ENCODE measurements at places on chromosomes 3 and 15.

- no peak for DNase-seq
Observed at GRCh38 chr3:77885381-77885780, 845.5 kb downstream of the ROBO2 start.

GRCh38 chr3:52779837-52780585 lies 2.6 kb downstream of the ITIH1 start:
- DNase-seq = no peak

DNA sequence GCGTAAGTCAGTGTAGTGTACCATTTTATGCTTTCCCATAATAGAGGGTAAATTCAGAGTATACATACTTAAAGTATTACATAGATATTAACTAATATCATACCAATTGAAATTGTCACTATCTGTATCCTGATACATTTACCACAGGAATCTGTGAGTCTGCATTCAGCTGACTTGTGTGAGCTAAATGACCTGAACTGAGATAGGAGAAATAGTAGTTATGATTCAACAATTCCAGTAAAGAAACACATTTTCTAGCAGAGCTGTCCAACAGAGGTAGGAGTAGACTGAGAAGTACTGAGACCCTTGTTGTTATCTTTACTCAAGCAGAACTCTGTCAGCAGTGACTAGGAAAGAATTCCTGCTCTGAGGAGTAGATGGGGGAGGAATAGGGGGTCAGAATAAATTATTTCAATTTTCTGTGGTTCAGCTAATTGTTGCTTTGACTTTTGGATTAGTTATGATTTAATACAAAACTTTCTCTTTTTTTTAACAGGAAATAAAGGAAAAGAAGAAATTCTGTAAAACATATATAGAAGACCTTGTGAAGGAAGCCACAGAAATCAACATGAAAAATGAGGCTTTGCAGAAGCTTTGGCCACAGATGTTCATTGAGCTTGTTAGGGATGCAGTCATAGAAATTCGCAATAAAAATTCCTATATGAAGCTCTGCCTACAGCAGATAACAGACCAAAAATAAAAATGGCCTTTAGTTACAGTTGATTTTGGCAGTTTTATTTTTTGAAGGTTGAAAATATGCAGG lies 66.2 kb upstream of the THSD4 start:
- DNase-seq = no peak

DNA sequence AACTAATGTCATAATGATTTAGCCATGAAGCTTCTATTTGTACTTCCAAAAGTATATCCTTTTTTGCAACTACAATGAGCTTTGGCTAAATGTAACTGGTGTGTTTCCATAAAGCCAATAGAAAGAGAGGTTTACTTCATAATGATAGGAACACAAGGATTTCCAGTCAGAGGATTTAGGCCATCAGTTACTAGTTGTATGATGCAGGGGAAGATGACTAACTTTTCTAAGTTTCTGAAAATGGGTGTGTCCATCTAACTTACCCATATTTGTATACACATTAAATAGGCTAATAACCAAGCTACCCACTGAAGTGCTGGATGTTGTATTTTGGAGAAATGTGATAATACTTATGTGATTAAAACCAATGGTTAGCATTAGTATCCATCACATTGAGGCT lies 55.7 kb downstream of the SLC4A7 start:
- DNase-seq = no peak

GRCh38 chr3:74390121-74390877 lies 224.2 kb downstream of the CNTN3 start:
- DNase-seq = no peak

- no peak for DNase-seq
Observed at GRCh38 chr3:190252080-190252479, 70.2 kb downstream of the CLDN1 start.

- DNase-seq = peak; percentile 55
Observed at GRCh38 chr3:186882881-186883685, 40.6 kb downstream of the ADIPOQ start.

GRCh38 chr15:41205315-41205714 lies 25.2 kb downstream of the EXD1 start:
- no peak for DNase-seq

GRCh38 chr3:158916111-158916510 lies 114.3 kb downstream of the MFSD1 start:
- DNase-seq = no peak

DNA sequence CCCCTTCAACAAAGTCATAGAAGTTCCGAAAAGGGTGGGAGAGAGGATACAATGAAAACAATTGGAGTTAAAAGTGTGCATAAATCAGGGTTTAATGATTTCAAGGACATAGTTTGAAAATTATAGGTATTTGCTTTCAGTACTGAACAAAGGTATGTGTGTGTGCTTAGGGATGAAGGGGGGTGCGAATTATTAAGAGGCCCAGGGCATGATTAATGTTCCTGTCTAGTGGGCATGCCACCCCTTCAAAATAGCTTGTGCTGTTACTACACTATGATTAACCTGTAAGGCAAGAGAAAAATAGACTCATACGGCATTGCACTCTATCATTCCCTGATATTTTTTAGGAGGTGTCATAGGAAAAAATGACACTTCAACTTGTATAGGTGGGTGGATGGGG lies 731.6 kb downstream of the NAALADL2 start:
- DNase-seq = no peak

DNA sequence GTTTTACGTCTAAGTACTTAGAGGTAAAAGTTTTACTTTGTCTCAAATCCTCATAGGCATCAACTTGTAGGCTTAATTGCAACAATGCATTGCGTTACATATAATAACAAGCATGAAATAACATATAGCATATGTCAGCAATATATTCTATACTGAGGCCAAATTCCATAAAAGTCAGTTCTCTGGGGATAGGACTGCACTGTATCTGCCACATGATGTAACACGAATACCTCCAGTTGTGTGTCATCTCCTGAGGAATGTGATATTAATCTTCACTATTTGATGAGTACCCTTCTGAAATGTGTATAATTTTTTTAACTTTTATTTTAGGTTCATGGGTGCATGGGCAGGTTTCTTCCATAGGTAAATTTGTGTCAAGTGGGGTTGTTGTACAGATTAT lies 126.4 kb downstream of the IMPG2 start:
- DNase-seq = no peak

DNA sequence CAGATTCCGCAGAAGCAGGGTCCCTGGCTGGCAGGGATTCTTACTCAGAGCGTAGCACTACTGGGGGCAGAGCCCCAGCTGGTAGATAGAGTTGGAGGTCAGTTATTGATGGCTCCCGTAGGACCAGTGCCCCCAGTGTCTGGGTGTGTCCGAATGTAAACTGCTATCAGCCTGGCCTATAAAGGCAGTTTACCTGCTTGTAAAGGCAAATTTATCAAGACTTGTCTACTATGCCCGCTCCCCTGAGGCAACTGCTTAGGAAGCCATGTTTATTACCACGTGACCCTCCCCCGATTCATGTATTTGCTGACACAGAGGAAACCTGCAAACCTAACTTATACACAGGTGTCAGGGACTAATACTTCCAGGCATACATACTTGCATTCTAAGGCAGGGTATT lies 607 bp upstream of the PPP1R14D start:
- DNase-seq = no peak

DNA sequence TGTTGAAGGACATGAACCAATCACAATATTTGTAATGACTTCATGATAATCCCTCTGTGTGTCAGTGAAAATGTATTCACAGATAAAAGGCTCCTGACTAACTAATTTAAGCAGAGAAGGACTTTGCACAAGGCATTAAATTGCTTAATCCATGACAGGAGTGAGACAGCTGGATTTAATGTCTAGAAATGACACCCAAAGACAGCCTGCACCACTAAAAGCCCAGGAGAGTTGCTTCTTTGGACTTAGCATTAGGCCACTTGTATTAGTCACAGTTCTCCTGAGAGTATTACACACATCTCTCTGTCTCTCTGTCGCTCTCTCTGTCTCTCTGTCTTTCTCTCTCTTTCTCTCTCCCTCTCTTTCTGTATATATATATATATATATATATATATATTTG lies 180.4 kb downstream of the GOLGA8K start:
- DNase-seq = no peak

DNA sequence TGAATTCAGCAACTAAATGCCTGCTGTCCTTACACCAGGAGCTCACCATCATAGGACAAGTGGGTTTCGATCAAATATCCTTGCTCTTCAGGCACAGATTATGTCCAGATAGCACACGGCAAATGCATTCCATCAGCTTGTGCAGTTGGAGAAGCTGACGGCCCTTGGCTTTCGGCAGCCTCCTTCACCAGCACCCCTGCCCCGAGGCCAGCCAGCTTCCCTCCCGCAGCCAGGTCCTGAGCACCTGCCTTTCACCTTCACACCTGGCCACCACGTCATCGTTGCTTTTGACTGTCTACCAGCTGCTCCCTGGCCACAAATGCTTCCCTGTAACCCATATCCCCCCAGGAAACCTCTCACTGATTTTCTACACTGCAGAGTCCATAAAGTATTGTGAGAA lies 355.5 kb downstream of the OCA2 start:
- DNase-seq = no peak

DNA sequence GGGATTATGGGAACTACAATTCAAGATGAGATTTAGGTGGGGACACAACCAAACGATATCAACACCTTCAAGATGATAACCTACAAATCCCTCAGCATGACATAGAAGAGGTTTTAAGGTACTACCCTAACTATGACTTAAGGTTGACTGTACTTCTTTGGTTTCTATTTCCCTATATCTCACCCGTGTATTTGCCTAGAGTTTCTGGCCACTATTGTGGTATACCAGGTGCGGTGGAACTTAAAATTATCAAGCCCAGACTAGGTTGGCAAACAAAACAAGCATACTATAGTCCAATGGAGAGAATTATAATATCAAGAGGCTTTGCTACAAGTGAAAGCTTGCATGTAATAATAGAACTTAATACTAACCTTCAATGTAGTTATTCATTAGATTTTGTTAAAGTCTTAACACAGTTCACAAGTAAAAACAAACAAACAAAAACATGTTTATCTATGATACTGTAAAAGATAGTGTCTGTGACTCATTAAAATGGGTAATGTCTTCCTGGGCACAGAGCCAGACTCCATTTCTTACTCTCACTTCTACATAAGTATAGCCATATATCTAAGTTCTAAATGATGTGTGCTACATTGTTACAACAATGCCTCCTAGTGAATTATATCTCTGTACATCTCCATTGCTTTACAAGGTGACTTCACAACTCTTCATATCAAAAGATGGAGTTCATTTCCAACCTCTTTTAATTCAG lies 479.1 kb downstream of the ZBBX start:
- no peak for DNase-seq

GRCh38 chr3:7038394-7038793 lies 177.5 kb downstream of the GRM7 start:
- DNase-seq = no peak

DNA sequence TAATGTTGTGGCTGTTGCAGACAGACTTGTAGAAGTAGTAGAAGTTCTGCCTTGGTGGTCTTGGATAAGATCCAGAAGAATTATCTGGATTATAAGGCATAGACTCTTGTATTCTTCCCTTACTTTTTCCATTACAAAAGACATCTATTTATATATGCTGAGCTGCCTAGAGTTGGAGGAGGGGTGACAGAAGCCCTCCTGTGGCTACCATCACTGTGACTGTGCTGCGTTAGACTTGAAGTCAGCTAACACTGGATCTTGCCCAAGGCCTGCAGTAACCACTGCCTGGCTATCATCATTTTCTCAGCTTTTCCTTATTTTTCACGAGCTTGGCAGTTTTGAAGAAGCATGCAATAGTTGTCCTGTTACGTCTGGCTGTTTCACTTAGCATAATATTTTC lies 684.8 kb upstream of the BCHE start:
- no peak for DNase-seq

DNA sequence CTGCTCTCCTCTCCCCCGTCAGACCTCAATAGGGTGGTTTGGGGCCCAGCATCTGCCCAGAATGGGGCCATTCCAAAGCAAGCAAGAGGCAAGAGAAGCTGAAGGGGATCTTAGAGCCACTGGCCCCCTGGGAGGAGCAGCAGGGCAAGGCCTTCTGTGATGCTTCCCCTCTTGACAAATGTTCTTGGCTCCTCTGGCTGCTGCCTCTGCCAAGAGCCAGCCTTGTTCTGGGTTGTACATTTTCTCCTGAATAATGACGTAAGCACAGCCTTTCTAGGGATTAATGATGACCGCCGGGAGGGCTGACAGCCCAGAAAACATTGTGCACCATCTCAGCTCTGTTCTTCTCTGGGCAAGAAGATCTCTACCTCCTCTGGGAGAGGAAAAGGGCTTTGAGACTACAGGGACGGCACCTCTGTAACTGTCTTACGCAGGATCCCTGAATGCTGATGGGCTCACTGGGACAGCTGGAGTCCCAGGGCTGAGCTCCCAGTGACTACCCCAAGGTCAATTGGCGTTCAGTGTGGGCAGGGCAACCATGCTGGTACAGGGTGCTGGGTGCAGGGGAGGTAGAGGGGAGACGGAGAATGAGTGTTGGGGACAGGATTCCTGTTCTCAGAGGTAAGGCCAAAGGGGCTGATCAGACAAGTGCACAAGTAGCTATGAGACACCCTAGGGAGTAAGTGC lies 253.3 kb downstream of the FAM43A start:
- DNase-seq = no peak

DNA sequence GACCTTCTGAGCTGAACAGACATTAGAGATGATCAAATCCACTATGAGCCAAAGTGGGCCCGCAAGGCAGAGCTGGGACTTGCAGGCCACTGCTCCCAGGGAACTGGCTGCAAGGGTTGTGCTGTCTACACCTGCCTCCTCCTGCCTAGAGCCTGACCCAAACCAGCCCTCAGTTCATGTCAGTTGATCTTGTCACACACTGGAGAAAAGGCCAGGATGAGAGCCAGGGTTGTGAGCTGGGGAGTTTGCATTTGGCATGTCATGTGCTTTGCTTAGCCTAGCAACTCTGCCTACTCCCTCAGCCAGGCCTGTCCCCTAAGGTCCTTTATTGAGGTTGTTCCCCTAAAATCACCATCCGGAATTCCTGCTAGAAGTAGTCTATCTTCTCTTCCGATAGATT lies 67.8 kb downstream of the RAB11A start:
- DNase-seq = no peak

DNA sequence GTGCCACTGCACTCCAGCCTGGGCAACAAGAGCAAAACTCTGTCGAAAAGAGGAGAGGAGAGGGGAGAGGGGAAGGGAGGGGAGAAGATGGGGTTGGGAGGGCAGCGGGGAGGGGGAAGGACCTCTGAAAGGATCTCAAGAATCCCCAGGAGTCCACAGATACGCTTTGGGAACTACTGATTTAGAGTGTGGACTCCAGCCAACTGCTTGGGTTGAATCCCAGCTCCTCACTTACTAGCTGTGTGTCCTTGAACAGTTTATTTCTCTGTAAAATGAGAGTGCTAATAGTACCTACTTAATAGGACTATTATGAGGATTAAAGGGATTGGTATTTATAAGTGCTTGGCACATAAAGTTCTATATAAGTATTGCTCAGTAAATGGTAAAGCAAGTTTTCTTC lies 45.0 kb upstream of the FAH start:
- no peak for DNase-seq

GRCh38 chr3:88009066-88009465 lies 49.7 kb downstream of the CGGBP1 start:
- no peak for DNase-seq

- DNase-seq = peak; percentile 99
Observed at GRCh38 chr3:16264708-16265454, at the start of the genes DPH3 and OXNAD1. DPH3 (minus strand) TSS chr3:16264943; CDS start chr3:16264876, 67 bp downstream. OXNAD1 (plus strand) TSS chr3:16265212; CDS start chr3:16270953, 5,741 bp downstream.

- no peak for DNase-seq
Observed at GRCh38 chr3:192307631-192308030, 419.7 kb downstream of the FGF12 start.

All from stimulated activated CD8-positive, alpha-beta memory T cell treated with anti-CD3 and anti-CD28 coated beads, Interleukin-15, amount 100 ng/mL, for 48 hours (primary cell).